ENCODE measurements at places on chromosomes 7 and 10.

- no peak for DNase-seq
Observed at GRCh38 chr7:109582211-109582610, 1012.5 kb downstream of the DNAJB9 start.

DNA sequence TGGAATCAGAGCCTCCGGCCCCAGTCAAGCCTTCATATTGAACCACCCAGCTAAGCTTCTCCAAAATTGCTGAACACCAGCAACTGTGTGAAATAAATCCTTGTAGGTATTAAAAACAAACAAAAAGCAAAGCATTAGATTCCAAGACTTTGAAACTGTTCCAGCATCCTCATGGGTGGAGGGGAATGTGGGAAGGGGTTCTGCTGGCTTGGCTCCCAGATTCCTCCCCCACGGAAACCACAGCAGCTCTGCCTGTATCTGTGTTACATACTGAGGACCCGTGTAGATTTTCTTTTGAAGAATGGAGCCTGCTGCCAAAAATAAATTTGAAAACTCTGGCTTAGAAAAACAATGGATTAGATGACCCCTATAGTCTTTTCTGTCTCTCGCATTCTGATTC lies 20.0 kb downstream of the AKR1B1 start:
- DNase-seq = no peak

- no peak for DNase-seq
Observed at GRCh38 chr7:44626620-44627019, 20.2 kb downstream of the OGDH start.

DNA sequence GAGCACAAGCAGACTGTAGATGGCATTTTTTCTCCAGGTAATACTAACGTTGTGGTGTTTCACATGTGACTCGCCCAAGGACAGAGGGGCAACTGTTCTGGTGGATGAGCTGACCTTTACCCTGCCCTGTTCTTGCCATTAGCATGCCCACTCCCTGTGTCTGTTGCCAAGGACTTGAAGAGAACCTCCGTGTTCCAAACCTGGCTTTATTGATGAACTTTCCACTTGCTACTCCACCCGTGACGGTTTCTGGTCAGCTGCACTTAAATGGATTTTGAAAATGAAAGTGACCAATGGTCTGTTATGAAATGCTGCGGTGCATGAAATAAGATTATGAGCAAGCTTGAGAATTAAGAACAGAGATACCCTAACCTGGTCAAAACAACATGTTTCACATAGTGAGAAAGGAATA lies 30.4 kb downstream of the LRRC4 start:
- DNase-seq = no peak

- no peak for DNase-seq
Observed at GRCh38 chr7:91082038-91082437, 182.2 kb upstream of the FZD1 start.

- no peak for DNase-seq
Observed at GRCh38 chr7:2248984-2249694, 7.1 kb downstream of the NUDT1 start.

GRCh38 chr7:19351341-19352304 lies 206.4 kb upstream of the FERD3L start:
- no peak for DNase-seq

DNA sequence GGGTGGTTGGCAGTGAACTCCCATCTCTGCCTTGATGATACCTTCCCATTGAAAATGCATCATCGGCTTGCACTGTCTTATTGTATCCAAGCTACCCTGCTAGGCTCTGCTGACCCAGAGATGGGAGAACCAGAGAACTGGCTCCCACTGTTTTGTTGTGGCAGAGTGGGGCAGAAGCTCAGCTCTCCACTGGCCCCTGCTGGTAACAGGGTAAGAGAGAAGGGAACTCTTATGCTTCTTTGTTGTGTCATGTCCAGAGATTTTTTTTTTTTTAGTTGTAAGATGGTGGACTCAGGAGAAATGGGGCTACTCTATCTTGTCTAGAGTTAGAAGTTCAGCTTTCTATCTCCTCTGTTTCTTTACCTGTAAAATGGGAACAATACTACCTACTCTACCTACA lies 100.5 kb upstream of the SDK1 start:
- DNase-seq = peak; percentile 64

- DNase-seq = no peak
Observed at GRCh38 chr10:110163192-110163773, 44.1 kb upstream of the MXI1 start.

DNA sequence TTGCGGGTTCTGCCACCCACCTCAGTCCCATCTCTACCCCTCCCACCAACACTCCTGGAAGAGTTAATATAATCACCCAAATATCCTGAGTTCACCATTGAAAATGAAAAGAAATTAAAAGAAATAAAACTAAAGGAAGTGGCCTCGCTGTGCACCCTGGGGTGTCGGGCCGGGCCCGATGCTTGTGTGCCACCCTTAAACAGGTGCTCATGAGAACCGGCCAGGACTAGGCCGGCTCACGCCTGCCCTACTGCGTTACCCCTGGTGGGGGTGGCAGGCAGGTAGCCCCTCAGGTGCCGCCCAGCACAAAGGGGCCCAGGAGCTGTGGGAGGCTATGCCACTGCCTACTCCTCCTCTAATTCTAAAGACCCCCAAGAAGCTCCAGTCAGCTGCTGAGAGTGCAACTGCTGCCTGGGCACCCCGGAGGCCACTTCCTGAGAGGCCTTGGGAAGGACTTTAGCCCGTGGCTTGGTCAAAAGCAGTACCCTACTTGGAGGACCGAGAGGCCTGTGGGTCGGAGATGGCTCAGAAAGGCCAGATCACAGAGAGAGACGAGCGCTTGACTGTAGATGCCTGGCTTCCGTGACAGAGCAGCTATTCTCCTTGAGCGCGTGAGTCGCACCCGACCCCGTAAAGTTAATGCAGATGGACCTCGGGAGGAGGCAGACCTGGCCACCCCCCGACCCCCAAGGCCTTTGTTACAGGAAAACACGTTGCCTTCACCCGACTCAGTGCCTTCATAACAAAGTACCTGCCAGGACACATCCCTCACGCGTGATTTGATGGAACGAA lies 51.0 kb upstream of the PPP2R2D start:
- peak; percentile 57 for DNase-seq

DNA sequence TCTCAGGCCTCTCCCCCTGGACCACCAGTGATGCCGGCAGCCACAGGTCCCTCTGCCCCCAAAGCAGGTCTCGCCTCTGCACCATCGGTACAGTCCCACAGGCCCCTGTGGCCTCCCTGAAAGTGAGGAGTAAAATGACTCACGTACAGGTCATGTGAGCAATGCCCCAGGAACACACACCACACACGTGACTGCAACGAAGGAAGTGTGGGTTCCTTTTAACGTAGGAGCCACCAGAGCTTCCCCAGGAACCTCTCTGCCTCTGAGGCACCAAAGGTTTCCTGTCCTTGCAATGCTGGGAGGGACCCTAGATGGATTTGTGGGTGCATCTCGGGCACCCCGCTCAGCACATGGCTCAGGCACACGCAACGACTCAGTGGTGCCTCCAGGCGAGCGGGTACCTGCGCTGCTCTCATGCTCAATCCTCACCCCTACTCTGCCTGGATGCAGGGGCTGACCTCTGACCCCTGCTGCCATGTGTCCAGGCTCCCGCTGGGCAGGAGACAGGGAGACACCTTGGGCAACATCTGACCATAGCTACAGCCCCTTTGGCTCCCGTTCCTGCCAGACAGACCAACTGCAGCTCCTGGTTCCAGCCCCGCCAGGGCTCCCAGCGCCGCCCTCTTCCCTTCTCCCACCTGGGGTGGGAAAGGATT lies 120.7 kb downstream of the PRKAG2 start:
- peak; percentile 85 for DNase-seq

- DNase-seq = no peak
Observed at GRCh38 chr10:103367379-103367781, 396 bp upstream of the TAF5 start.

GRCh38 chr7:3143869-3144775 lies 100.5 kb upstream of the CARD11 start:
- peak; percentile 12 for DNase-seq

GRCh38 chr10:121694966-121695643 lies 96.9 kb upstream of the FGFR2 start:
- DNase-seq = no peak

GRCh38 chr7:44431091-44431608 lies 59.3 kb downstream of the NUDCD3 start:
- DNase-seq = no peak

DNA sequence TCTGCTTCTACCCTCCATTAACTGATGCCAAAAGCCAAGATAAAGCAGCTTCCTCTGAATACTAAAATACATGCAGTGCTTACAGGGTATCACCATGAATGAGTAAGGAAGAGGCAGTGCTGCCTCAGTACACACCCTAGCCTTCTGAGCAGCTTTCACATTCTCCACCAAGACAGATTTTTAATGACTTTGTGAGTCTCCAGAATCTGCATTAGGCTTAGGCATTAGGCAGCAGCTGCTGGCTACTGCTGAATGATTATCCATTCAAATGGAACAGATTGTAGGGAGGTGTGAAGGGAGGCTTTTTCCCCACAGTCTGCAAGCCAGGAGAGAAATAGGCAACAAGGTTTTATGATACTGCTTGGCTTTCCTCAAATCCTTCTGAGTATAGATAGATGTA lies 1226.7 kb upstream of the LRRN3 start:
- no peak for DNase-seq

GRCh38 chr7:106384373-106384772 lies 99.6 kb upstream of the NAMPT start:
- no peak for DNase-seq

GRCh38 chr7:108406222-108406890 lies 49.9 kb downstream of the NRCAM start:
- no peak for DNase-seq

DNA sequence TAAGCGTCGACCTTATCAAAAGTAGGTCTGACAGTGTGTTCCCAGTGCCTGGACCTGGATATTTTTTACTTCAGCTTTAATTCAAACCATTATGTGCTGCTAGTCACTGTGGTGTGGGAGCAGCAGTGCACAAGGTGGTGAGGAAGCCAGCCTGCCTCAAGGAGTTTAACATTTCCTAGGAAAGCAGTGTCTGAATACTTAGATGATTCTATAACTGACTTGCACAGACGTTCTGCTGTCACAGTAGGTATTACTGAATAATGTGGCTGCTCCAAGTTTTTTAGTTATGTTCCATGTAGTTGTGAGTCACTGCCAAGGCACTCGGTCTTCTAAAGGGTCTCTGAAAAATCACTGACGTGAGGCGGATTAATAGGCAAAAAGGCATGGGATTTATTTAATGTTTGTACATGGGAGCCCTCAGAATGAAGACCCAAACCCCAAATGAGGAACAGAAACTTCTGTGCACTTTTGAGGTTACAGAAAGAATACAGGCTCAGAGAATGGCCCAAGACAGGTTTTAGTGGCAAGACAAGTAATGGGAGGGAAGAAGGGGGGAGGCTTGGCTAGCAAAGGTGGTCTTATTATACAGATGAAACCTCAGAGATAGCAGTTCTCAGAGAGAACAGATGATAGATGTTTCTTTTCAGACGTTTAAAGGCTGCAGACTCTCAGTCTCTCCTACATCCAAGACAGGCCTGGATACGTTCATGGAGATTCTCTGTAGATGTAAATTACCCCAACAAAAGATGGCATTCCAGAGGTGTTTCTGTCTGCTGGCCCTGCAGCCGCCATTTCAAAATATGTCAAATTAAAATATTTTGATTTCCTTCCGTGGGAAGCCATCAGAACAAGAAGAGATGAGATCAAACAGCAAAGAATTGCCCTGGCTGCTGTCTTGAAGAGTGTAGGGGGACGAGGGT lies 209.3 kb downstream of the SDK1 start:
- no peak for DNase-seq

GRCh38 chr10:90858461-90858968 lies 676 bp upstream of the HTR7 start:
- no peak for DNase-seq

DNA sequence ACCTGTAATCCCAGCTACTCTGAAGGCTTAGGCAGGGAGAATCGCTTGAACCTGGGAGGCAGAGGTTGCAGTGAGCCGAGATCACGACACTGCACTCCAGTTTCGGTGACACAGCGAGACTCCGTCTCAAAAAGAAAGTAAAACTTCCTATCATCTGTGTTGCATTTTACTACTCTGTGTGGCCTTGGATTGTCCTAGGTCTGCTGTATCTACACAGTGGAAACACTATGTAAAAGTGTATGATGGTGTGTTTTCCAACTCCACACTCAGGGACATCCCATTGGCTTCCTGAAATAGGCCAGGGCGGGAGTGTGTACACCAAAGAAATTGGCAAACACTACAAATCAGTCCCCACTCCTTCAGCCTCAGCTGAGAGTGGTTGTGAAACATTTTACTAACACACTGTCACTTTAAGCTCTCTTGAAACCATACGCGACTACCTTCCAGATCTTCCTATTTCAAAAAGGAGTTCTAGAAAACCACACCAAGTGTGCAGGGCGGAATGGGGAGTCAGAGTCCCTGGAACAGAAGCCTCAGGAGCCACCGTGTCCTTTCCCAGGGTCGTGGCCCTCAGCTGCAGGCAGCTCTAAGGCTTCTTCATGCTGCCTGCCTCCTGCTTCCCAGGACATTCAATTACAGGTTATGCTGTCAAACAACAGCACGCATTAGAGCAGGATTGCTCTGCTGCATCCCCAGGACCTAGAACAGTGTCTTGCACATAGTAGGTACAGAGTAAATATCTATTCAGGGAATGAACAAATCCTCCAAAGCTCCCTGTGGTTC lies 275.4 kb downstream of the PARD3 start:
- DNase-seq = no peak

- no peak for DNase-seq
Observed at GRCh38 chr7:16929146-16929762, 47.5 kb upstream of the AGR3 start.

DNA sequence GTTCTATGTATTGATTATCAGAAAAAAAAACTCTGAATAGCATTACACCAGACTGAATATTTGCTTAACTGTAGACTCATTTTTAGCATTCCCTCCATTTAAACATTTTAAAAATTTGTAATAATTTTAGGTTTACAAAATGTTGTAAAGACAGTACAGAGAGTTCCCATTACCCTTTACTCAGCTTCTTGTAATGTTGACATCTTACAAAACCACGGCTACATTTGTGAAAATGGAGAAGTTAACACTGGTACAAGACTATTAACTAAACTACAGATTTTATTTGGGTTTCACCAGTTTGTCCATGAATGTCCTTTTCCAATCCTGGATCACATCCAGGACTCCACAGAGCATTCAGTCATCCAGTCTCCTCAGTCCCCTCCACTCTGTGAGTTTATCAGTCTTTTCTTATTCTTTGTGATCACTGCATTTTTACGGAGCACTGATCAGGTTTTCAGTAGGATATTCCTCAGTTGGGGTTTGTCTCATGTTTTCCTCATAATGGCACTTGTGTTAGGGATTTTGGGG lies 130.0 kb upstream of the EEPD1 start:
- DNase-seq = no peak

- no peak for DNase-seq
Observed at GRCh38 chr10:122141821-122142640, 129.1 kb upstream of the BTBD16 start.

DNA sequence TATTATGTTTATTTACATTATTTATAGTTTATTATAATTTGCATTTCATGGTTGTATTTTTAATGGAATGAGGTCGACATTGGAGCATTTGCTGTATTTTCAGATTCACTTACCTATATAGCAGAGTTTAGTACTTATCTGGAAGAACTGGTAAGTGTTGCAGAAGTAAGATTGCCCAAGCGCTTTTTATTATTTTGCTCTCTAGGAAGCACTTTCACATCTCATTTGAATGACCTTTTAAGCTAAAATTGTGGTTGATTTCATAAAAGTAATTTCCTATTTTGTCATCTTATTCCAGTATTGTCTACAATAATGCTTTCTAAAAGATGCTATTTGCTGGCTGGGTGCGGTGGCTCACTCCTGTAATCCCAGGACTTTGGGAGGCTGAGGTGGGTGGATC lies 28.6 kb downstream of the SEC61A2 start:
- no peak for DNase-seq

GRCh38 chr10:83153714-83154113 lies 985.6 kb upstream of the GHITM start:
- DNase-seq = no peak

GRCh38 chr10:104368381-104368780 lies 14.7 kb downstream of the CFAP58 start:
- DNase-seq = no peak
